ENCODE measurements at places on chromosomes 2 and 18.

GRCh38 chr2:47063538-47063930 is 91.6 kb downstream of the STPG4 start:
- no peak for DNase-seq

- no peak for DNase-seq
Measured at GRCh38 chr18:23992089-23992940, 22.2 kb upstream of the TTC39C start.

DNA sequence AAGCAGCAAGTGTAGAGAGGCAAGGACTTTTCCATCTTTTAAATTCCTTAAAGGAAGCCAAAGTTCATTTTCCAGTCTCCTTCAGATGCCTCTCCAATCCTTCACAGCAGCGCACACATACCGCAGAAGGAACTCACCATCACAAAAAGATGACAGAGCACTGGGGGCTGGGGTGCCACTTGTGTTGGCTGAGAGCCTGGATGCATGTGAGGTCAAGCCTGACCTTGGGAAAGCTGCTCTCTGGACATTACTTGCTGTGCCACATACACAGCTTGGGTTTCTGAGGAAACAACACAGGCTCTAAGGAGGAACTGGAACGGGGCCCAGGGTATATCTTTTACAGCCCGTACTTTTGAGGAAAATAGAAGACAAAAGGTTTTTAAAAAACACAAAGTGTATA is 364.3 kb upstream of the MEX3C start:
- no peak for DNase-seq

DNA sequence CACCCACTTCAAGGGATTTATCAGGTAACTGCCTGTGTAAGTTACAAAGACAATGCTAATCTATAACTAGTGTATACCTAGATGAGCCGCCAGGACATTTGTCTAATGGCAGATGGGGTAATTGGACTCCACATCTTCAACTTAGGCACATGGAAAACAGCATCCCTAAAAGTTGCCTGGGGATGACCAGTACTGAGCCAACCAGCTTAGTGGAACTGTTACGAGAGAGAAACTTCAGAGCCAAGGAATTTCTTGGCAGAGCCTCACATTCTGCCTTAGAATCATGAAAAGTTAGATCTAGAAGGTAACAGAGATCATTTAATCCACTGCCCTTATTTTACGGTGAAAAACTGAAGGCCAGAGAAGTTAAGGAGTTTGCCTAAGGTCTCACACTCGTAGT is 15.5 kb upstream of the CLASP1 start:
- no peak for DNase-seq

GRCh38 chr2:207231967-207232366 is 66.2 kb upstream of the KLF7 start:
- no peak for DNase-seq

GRCh38 chr2:119389615-119390306 is 23.0 kb downstream of the DBI start:
- no peak for DNase-seq

DNA sequence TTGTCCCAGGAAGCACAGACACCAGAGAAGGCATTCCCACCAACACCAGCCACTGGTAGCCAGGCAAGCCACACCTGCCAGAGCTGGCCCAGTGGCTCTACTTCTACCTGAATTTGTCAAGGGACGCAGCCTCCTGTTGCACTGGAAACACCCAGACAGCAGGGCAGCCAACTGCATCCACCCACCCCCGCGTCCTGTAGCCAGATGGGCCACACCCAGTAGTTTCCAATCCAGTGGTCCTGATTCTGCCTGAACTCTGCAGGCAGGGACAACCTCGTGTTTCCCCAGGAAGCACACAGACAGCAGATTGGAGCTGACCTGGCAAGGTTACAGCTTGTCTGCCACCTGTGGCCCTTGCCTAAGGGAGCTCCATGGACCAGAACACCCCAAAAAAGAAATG is 18.2 kb downstream of the PFN4 start:
- no peak for DNase-seq

GRCh38 chr18:79904357-79905147 is 46.9 kb downstream of the SLC66A2 start:
- DNase-seq = no peak

DNA sequence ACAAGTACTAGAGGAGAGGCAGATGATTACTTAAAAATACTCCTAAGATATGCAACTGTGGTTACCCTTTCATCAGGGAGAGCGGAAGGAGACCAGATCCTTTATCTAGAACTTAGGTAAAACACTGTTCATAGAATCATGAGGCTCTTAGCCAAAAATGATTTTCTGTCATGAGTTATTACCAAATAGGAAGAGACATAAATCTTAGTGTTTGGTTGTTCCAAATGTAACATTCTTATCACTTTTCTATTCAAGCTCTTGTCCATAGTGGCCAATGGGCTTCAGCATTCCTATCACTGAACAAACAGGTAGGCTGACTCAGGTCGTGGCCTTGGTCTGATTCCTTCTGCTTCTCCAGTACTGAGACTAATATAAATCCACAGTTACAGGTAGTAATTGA is 38.5 kb downstream of the RPRD1A start:
- DNase-seq = no peak

- no peak for DNase-seq
Measured at GRCh38 chr18:25434745-25435144, 82.8 kb upstream of the ZNF521 start.

GRCh38 chr18:66193938-66194337 is 410.0 kb downstream of the CDH19 start:
- DNase-seq = no peak

- no peak for DNase-seq
Measured at GRCh38 chr2:3277748-3278520, 99.7 kb downstream of the EIPR1 start.

DNA sequence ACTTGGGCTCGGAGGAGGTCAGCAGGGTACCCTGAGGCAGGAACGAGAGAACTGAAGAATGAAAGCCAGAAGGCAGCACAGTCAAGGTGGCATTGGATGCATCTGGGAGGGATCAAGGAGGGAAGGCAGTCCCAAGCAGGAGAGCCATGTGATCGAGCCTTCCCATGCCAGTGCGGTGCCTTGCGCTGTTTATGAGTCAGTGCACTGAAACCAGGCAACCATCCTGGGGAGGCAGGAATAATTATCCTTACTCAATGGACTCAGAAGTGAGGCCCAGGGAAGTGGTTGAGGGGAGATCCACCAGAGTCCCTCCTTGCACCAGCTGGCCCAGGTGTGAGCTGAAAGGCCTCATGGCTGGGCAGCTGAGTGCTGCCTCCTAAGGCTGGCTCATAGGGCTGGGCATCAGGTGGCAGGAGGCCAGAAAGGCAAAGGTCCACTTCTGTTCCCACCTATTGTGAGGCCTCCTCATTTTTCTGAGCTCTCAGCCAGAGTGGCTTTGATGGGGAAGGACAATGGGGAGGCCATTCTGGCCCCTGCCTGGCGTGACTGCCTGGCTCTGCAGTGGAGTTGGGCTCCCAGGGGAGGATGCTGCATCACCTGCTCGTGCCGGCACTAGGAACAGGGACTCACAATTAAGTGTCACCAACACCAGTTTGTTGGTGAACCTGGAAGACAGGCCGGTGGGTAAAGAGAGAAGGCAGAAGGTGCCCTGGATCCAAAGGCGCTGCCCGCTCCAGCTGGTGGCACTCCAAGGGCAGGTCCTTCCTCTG is 82.3 kb downstream of the TFCP2L1 start:
- DNase-seq = no peak

- DNase-seq = no peak
Measured at GRCh38 chr2:127695491-127696472, 5.5 kb upstream of the SFT2D3 start.

- no peak for DNase-seq
Measured at GRCh38 chr2:176285321-176285720, 16.1 kb downstream of the MTX2 start.

DNA sequence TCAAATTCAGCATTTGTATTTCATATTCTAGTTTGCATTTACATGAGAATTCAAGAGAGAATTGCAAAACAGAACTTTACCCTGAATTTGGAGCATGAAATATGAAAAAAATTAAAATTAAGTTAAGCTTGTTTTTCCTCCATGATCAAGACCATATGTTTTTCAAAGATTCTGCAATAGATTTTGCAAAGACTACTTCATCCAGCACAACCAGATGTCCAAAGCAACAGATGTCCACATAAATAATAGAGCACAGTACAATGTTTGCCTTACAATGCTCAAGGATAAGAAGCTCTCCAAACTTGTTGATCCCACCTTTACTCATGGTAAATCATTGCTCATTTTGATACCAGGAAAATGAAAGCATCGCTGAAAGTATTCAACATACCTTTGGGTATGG is 25.6 kb downstream of the FAP start:
- no peak for DNase-seq

DNA sequence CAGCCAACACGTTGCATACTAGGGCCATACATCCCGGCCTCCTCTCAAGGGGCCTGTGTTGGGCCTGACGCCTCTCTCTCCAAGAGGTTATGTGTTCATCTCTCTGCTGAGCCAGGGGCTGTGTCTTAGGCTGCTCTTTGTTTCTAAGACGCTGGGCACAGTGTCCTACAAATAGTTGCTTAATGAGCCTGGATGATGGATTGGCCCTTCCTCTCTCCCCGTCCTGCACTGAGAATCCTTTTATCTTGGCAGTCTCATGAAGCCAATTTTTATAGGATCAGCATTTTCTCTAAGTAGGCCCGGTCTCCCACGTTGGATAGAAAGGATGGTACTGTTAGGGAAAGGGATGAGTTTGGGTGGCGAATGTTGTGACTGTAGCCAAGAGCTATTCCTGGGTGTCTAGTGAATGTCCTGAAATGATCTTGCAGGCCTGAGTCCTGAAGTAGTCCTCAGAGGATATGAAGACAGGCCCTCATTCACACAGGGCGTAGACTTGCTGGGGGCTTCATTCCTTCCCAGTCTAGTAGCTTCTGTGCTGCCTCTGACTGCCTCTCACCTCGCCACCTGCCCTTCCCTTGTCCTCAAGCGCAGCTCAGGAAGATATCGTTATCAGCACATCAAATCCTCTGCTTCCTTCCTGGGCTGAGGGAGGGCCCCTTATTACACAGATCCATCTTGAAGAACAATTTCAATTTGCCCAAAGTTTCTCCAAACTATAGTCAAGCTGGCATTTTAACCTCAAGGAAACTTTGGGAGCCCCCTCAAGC is 8.8 kb downstream of the LBH start:
- no peak for DNase-seq

DNA sequence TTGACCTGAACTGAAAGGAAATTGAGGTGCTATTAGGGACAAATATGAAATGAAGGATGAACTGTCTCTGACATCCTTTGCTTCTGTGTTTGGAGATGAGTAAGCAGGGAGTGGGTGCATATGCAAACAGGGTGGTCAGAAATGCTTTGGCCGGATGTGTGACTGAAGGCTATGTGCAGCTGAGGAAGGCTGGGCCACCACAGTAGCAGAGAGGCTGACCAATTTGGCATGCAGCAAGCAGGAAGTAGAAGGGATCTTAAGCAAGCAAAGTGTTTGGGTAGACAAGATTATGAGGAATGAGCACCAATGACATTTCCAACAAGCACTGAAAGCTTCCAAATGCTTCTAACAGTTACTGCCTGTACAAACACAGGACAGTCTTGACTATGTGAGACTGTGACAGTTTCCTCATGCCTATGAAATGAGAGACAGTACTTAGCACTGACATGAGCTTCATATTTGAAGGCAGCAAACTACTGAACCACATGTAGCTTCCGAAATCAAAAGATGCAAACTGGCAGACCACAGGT is 3.3 kb upstream of the ACTR3 start:
- no peak for DNase-seq

DNA sequence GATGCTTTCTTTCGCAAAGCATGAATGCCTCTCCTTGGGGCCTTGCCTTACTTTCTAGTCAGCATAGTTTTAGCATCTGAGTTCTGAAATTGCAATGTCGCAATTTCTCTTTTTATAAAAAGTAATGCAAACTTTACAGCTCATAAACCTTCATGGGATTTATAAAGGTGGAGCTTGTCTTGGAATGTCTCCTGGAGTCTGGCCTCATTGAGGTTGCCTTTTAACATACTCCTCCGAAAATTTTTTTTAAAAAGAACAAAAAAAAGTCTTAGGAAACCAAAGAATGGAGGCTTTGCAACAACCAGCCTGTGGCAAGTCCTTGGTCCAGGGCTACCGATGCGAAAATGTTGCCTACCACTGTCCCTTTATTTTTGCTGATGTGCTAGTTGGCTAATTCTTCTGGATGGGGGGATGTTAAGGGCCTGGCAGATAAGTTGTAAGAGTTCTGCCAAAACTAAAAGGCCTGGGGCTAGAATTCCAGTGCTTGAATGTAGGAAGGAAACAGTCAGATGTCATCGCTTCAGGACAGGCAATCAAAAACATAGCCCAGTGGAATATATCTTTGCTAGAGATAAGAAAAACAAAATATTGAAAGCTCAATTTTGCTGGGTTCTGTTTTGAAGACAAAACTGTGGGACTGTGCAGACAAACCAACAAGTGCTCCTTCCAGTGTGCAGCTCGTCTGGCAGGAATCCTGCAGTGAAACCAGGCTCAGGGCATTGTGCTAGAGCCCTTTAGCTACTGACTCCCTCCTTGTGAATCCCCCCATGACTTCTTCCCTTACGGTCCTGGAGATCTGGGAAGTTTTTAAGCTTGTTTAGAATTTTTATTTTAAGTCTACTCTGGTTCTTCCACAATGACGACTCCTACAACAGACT is 213.0 kb downstream of the PIEZO2 start:
- DNase-seq = no peak

GRCh38 chr2:55003706-55004639 is 46.3 kb downstream of the RTN4 start:
- DNase-seq = no peak

DNA sequence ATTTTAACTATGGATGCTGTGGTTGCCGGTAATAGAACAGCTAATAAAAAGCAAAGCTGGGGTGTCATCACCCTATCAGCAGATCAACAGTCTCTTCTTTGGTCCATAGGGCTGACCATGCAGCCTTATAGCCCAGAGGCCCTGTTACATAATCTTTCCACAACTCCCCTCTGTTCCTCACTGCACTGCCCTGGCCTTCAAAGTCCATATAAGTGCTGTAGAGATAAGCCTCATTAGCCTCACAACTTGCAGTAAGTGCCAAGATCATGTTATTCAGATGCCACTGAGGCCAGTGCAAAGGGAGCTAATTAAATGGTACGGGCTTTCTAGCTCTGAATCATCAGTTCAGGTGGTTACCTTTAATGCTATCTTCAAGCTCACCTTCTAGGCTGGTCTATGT is 89.7 kb upstream of the CXCR4 start:
- DNase-seq = no peak

DNA sequence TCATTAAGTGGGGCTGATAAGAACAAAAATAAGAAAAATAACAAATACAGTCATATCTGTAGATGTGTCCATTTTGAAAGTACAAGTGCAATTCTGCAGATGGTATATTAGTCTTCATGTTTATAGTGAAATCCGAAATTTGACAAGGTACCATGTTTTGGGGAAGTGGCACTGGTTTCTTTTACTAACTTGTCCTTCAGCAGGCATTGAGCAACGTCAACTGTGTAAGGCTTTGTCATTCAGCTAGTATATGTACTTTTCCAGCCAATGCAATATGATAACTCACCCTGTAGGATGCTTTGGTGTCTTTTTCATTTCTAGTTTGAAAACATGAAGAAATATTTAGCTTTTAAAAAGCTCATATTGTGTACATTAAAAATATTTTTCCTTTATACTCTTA is 139.9 kb downstream of the MCFD2 start:
- no peak for DNase-seq

Measured in activated naive CD4-positive, alpha-beta T cell (primary cell).